ENCODE measurements at places on chromosomes 7 and 10.

DNA sequence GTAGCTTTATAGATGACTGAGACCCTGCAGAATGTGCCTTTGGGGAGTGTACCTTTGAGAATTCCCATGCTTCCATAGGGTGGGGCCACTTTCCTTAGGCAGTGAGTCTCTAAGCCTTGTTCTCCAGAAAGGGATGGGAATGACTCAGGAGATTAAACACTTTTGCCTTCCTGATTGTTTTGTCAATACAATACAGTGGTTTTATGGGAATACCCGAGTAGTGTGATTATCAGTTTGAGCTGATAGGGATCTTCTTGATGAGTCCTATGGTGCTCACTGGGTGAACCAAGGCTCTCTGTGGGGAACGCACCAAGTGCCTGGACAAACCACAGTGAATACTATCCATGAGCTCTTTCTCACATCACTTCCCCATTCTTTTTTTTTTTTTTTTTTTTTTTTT is 6.3 kb downstream of the MYOF start:
- peak; percentile 87 for DNase-seq

DNA sequence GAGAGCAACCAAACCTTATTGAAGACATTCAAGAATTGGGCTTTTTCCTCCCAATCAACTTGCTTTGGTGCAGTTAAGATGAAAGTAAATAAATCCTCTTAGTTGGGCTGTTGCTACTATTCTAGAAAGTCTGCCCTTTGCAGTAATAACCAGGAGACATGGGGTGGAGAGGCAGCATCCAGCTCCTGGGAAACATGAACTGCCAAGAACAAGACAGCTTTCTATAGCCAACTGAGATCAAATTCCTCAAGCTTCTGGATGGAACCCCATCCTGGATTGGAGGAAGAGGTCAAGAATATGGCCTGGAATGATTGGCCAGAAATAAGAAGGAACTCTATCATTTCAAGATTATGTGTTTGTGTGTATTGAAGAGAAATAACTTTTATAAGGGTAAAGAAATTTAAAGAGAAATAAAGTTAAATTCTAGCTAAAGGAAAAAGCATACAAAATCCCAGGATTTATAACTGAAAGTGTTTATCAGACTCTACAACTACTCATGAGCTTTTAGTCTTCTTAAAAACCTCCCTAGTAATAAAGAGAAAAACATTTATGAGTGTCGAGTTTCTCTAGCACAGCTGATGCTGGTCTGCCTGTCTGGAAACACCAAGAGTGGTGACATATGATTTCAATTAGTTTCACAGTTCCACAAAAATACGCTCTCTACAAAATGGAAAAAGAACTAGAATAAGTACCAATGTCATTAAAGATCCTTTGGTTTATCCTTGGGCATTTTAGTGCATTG is 70.1 kb upstream of the COL1A2 start:
- peak; percentile 76 for DNase-seq

GRCh38 chr7:79241288-79242060 is 212.0 kb downstream of the MAGI2 start:
- DNase-seq: peak; percentile 95

- DNase-seq: no peak
Observed at GRCh38 chr7:68684996-68685395, 913.3 kb upstream of the AUTS2 start.

DNA sequence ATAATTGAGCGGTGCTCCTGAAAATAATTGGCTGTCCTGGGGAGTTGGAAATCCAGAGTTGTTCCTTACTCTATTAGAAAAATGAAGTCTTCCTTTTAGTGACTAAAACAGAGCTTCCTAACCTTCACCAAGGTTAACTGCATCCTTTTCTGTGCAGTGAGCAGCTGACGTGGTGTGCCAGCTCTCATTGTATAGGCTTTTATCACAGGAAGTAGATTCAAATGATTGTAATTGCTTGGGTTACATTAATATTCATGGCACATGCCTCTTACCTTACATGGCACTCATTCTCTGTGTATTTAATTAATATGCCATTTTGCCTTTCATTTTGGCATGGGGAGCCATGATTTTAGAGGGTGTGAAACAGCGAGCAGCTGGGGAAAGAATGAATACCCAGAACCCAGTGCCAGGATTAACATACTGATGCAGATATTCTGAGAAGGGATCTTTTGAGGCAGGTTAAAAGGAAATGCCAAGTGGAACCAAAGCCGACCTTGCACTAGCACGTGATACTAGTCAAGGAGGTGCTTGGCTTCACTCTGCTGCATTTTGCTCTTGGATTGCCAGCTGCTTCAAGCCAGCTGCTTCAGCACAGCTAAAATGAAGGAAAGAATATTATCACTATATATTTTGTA is 115.3 kb downstream of the ST7 start:
- no peak for DNase-seq

- DNase-seq: peak; percentile 77
Observed at GRCh38 chr10:6033954-6034353, 28.2 kb downstream of the IL2RA start.

GRCh38 chr10:129101232-129101980 is 365.6 kb upstream of the MGMT start:
- DNase-seq: no peak

- peak; percentile 57 for DNase-seq
Observed at GRCh38 chr7:94656925-94657731, 1.2 kb upstream of the SGCE start.

- DNase-seq: peak; percentile 20
Observed at GRCh38 chr10:89710753-89711152, 9.4 kb downstream of the KIF20B start.

DNA sequence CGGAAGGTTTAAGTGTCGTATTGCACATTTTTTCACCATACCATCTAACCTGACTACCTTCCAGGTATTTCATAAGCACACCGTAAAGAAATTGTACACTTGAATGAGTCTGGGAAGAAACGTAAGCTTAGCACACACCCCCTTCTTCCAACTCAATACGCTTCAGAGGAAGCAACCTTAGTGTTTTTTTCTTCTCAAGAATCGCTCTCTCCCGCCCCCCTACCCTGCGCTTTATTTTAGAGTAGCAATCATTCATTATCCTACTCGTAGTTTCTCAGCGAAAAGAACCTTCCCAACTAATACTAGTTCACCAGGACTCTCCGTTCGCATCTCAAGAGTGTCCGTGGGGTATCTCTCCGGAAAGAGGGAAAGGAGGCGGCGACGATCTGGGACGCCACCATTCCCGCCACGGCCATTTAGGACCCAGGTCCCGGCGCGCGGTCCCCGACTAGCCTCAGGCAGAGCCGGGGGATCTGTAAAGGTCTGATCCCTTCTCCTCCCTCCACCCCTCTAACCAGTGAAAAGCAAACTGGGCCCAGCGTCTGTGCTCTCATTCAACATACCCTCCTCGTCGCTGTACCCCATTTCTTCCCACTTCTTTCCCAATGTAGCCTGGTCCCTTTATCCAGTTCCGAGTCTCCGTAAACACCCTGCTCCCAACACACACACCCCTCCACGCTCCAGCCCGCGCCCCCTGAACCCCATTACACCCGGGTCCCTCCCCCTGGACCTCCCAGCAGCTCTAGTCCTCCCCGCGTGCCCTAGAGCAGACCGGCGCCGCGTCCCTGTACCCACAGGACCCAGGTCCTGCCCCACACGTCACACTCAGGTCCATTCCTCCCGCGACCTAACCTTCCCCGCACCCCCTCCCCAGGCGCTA is 16.0 kb downstream of the MYOZ1 start:
- peak; percentile 42 for DNase-seq

DNA sequence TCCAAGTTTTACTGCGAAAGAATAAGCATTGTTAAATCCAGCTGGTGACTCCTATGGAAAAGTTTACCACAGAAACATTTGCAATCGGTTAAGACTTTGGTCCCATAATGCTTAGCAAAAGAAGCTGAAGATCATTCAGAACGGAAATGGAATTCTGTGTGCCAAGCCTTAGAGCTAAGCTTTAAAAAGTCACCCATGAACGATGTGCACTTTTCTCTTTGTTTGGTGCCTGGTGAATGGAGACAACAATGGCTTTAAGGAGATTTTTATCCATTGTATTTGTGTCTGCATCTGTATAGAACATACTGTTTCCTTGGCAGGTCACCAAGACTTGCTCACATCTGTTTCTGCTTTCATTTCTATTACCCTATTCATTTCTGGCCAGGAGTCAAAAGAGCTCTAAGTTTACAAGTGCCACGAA is 26.3 kb upstream of the COL1A2 start:
- DNase-seq: peak; percentile 89

GRCh38 chr10:76315240-76315639 is 883.8 kb downstream of the LRMDA start:
- no peak for DNase-seq

GRCh38 chr10:38027986-38028385 is 17.5 kb downstream of the ZNF33A start:
- DNase-seq: peak; percentile 44

DNA sequence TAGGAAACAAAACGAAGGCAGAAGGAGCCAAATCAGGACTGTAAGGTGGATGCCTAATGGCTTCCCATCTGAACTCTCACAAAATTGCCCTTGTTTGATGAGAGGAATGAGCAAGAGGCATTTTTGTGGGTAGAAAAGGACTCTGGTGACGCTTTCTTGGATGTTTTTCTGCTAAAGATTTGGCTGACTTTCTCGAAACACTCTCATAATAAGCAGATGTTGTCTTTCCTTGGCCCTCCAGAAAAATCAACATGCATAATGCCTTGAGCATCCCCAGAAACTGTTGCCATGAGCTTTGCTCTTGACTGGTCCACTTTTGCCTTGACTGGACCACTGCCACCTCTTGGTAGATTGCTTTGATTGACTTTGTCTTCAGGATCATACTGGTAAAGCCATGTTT is 13.5 kb downstream of the PTPN12 start:
- peak; percentile 85 for DNase-seq

GRCh38 chr7:14691597-14692203 is 210.9 kb downstream of the DGKB start:
- DNase-seq: peak; percentile 36

DNA sequence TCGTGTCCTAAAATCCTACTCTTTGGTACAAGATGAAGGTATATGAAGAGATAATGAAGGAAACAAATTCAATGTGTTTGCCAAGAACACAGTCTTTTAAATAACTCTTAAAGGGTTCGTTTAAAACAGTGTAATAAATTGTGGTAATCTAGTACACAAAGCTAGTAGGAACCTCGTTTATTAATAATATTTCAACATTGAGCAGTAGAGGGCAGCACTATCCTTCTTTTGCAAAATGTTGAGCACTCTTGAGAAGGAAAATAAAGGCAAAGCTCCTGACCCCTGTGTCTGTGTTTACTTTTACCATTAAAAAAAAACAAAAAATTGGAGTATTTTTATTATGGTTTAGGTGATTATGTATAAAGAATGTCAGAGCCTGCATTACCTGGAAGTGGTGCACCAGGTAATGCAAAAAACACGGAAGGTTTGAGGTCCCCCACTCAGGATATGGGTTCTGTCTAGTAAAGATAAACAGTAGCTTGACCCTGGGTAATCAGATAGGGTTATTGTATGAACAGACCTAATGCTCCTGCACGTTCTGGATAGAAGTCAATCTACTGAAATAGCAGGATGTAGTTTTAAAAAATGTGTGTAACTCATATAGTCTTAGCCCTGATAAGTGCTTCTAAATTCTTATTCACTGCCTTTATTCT is 5.7 kb upstream of the GOT1 start:
- peak; percentile 58 for DNase-seq

- DNase-seq: no peak
Observed at GRCh38 chr10:126798649-126799048, 106.6 kb upstream of the DOCK1 start.

DNA sequence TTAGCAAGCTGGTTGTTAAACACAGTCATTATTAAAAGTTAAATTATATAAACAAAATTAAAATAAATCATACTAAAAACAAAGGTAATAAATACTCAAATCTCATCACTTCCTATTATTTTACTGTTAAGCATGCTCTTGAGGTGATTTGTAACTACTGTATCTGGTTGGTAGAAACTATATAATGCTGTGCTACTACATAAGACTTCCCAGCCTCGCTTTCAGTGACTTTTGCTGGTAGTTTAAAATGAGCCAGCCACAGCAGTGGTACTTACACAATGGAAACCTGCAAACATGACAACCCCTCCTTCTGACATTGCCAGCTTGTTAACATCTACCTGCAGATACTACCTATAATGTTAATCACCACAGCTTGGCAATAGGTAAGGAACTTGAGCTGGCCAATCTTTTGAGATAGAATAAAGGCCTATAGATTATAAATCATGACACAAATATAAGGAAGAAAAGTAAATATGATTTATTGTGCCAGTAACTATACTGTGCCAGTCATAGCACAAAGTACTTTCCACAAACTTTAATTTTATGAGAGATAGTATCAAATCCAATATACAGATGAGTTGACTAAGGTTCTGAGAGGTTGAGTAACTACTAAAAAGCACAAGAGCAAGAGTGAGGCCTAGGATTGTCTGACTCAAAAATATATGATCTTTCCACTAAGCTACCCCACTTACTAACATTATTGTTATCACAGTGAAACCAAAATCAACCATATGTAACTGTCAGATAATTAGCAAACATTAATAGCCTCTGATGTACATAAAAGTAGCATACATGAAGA is 181.1 kb upstream of the ASAH2 start:
- no peak for DNase-seq

- DNase-seq: no peak
Observed at GRCh38 chr7:133572087-133572486, 319.2 kb downstream of the EXOC4 start.

GRCh38 chr10:44975431-44976331 is 2.9 kb downstream of the DEPP1 start:
- DNase-seq: peak; percentile 66

DNA sequence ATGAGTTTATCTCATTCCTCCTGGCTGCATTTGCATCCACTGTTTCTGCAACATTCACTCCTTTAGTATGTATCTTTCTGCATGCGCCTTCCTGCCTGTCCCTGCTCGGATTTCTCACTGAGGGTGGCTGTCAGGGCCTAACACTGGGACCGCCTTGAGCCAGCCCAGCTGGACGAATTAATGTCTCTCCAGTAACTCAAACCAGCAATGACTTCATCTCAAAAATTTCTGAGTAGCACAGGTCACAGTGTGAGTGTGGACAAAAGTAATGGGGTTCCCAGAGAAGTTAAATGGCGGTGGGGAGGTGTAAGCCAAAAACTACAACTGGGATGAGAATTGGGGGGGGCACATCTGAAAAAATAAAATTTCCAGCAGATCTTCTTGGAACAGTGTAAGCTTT is 444.0 kb upstream of the MGMT start:
- no peak for DNase-seq

GRCh38 chr10:49189422-49189821 is 1.2 kb upstream of the TMEM273 start:
- DNase-seq: no peak

GRCh38 chr10:100482834-100483185 is 20.0 kb downstream of the WNT8B start:
- no peak for DNase-seq

GRCh38 chr7:113283861-113284260 is 165.5 kb upstream of the SMIM30 start:
- peak; percentile 78 for DNase-seq

All from EH (cell line).